ENCODE measurements at places on chromosomes 16 and 17.

- DNase-seq, result no peak
These were observed 40.8 kb downstream of the LDHD start for GRCh38 chr16:75075688-75076268.

- no peak for DNase-seq
These were observed 311.1 kb downstream of the XYLT1 start for GRCh38 chr16:17159617-17160016.

DNA sequence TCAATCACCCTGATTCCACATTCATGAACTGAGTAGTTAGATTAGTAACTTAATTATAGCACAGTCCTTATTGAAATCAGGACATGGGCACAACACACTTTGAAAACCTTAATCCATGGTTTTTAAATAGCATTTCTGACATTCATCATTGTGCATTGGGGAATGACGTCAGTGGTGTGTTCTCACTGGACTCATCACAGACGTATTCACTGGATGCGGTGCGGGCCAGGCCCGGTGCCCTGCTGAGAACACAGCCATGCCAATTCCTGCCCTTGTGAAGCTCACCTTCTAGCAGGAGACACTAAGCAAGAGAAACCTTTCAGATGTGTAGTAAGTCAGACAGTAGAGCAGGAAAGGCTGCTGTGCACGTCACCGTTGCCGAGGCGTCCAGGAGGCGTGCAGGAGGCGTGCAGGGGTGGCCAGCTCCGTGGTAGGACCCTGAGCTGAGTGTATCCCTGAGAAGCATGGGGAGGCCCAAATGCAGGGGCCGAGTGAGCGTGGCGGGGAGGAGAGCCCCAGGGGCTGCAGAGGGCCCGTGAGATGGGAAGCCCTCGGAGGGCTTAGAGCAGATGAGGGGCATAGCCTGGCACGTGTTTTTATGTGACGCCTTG, 12.9 kb downstream of the BANP start:
- no peak for DNase-seq

DNA sequence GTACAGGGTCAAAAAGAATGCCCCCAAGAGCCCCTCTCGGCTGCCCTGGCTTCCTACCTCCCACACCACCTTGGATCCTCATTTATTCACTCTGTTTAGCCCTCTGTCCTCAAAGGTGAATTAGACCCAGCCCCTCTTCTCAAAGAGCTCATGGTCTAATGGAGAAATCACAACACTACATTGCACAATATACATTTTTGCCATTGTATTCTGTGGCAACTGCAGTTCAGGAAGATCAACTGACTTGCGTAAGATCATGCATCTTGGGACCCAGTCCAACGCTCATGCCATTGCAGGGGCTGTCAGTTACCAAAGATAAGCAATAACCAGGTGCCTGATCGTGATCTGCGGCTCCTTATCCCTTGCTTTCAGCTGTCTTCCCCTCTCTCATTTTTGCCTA, 1.4 kb downstream of the KRT38 start:
- DNase-seq, result no peak

DNA sequence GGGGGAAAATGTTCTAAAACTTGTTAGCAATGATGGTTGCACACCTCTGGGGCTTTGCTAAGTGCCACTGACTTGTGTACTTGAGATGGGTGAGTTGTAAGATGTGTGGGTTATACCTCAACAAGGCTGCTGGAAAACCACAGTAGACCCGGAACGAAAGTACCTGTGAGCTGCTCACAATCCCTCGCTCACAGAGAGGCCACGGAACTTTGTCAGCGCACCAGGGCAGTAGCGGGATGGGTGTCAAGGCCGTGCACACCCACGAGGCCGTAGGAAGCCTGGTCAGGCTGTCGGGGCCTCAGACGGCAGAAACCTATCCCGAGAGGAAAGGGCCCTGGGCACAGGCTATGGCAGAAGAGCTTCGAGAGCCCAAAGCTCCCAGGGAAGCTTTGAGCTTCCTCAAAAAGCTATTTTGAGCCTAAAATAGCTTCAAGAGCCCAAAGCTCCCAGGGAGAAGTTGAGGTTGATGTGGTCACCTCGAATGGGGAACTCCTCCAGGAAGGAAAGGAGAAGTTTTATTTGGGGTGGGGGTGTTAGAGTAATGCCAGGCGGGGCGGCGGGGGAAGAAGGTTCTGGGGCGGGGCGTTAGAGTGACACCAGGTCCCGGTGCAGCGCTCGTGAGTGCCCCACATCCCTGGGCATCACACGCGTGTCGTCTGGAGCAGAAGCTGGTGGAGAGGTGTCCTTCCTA, 19.0 kb downstream of the CBFA2T3 start:
- no peak for DNase-seq

DNA sequence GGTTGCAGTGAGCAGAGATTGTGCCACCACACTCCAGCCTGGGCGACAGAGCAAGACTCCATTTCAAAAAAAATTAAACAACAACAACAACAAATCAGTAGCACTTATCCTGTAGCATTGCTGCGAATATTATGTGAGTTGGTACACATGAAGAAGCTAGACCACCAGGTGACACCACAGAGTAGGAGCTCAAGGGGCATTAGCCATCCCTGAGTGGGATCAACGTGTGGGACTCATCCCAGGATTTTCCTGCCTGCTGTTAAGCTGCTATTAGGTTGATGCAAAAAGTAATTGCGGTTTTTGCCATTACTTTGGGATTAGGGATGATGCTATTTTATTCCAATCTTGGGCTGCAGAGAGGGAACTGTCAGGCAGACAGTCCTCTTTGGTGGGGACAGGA, 47.2 kb downstream of the OTOA start:
- DNase-seq, result no peak

DNA sequence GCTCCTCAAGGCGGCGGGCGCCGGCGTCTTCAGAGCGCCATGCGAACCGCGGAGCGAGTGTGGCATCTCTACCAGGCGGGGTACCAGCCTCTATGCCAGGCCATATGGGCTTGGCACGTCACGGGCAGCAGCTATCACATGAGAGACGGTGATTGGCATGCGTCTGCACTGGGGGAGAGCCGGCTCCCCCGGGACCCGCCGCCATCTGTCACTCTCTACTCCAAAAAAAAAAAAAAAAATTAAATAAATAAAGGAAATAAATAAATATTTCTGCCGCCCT, at the start of gene NEUROD2:
Gene NEUROD2 (minus strand): TSS at position 70 of the 280 bp plus-strand sequence. CDS start 1,321 bp downstream, outside the sequence.
- no peak for DNase-seq

- DNase-seq, result no peak
These were observed 8.6 kb downstream of the RIPOR1 start for GRCh38 chr16:67537270-67537635.

DNA sequence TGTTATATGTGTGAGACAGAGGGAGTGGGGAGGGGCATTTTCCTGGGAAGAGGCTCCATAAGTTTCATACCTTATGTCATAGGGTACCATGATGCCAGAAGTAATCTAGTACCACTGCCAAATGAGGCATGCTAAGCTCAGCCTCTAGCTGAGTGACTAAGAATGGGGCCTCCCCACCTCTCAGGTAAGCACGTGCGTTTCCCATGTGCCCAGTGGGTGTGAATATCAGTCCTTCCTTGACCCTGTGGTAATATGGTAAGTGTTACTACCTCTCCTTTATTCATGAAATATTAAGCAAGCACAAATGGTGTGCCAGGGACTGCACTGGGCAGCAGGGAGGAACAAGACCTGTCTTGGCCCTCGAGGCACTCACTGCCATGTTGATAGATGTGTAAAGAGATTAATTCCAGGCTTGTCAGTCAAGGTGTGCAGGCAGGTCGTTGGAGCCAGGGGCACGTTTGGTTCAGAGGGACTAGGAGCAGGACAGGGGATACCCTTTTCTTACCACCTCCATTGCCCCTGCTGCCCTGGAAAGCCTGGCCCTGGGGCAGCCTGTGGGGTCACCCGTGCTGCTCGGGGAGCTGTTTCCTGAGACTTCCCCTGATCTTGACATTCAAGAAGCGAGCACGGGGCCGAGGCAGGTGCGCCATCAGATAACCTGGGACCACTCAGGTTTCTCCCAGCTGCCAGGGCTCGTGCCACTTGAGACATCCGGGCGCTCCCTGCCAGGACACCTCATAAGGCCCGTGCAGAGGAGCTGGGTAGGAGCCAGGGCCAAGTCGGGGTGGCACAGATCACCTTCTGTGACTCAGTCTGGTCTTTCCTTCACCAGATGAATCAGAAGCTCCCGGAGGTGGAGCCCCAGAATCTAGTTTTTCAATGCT, 8.8 kb downstream of the RSAD1 start:
- DNase-seq, result no peak

- no peak for DNase-seq
These were observed 174.3 kb downstream of the XYLT1 start for GRCh38 chr16:17296431-17296830.

GRCh38 chr17:74922172-74922571, 883 bp downstream of the USH1G start:
- DNase-seq, result no peak

DNA sequence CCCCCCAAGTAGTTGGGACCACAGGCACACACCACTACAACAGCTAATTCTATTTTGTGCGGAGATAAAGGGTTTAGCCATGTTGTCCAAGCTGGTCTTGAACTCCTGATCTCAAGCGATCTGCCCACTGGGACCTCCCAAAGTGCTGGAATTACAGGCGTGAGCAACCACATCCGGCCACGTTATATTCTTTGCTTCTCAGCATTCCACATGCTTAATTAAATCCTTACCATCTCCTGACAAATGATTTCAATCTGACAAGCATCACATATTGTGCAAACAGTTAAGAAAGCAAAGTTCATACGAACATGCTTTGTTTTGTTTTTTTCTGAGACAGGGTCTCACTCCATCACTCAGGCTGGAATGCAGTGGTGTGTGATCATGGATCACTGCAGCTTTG, 18.2 kb downstream of the HIGD1B start:
- no peak for DNase-seq

DNA sequence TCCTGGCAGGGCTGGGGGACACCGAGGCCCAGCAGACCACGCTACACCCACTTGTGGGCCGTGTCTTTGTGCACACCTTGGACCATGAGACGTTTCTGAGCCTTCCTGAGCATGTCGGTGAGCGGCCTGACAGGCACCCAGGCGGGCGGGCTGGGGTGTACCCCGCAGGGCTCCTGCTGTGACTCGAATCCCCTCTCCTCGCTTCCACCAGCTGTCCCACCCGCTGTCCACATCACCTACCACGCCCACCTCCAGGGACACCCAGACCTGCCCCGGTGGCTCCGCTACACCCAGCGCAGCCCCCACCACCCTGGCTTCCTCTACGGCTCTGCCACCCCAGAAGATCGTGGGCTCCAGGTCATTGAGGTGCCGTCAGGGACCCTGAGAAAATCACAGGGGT, 1.6 kb downstream of the SGCA start:
- no peak for DNase-seq

- no peak for DNase-seq
These were observed 435.6 kb downstream of the WWOX start for GRCh38 chr16:78535098-78535497.

- DNase-seq, result no peak
These were observed 6.7 kb downstream of the GALK1 start for GRCh38 chr17:75758131-75758905.

- DNase-seq, result no peak
These were observed 24.2 kb upstream of the CMTM4 start for GRCh38 chr16:66720766-66721165.

GRCh38 chr16:70715055-70715858, 29.4 kb upstream of the MTSS2 start:
- peak; percentile 81 for DNase-seq

GRCh38 chr17:52390422-52390821, 231.9 kb upstream of the CA10 start:
- no peak for DNase-seq

DNA sequence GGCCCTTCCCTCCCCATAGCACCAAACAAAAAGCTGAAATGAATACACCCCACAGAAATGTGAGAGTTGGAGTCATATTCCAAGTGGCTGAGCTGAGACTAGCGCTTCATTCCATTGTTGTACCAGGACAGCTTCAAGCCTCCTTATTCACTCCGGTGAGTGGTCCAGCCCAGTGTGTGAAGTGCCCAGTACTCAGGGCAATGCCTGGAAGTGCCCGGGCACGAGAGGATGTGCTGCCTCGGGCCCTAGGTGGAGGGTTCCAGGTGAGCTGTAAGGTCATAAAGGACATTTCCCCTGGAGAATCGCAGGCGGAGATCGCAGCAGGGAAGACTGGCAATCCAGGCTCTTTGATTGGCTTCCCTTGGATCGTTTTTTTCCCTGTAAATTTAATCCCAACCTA, 5.4 kb upstream of the CYLD start:
- no peak for DNase-seq

GRCh38 chr16:76970745-76971099, 220.3 kb upstream of the MON1B start:
- no peak for DNase-seq

- DNase-seq, result no peak
These were observed 146.4 kb downstream of the CHD9NB start for GRCh38 chr16:52906281-52906680.

GRCh38 chr16:17519101-17519955, 48.6 kb upstream of the XYLT1 start:
- DNase-seq, result no peak

- no peak for DNase-seq
These were observed 15.0 kb downstream of the CA5A start for GRCh38 chr16:87921236-87921773.

GRCh38 chr17:70355185-70355584, 185.9 kb downstream of the KCNJ2 start:
- DNase-seq, result no peak

- DNase-seq, result no peak
These were observed 10.4 kb downstream of the SLC25A10 start for GRCh38 chr17:81722184-81723120.

DNA sequence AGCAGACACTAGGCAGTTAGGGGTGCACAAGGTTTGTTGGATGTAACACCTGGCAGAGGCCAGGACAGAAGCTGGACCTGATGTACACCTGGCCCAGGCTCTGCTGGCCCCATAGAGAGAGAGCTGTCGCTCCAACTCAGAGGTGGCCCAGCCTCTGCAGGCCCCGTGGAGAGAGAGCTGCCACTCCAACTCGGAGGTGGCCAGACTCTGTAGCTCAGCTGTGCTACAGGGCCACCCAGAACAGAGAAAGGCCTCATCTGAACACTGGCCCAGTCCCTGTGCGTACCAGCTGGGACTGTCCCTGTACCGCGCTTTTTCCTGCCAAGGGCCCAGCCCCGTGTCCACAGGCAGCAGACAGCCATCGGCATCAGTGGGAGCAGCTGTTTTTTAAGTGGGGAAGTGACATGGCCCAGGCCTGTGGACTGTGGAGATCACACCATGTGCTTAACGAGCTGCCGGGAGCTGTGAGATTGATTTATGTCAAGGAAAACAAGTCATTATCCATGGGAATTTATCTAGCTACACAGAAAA, 176.4 kb upstream of the CHMP6 start:
- DNase-seq, result peak; percentile 39

DNA sequence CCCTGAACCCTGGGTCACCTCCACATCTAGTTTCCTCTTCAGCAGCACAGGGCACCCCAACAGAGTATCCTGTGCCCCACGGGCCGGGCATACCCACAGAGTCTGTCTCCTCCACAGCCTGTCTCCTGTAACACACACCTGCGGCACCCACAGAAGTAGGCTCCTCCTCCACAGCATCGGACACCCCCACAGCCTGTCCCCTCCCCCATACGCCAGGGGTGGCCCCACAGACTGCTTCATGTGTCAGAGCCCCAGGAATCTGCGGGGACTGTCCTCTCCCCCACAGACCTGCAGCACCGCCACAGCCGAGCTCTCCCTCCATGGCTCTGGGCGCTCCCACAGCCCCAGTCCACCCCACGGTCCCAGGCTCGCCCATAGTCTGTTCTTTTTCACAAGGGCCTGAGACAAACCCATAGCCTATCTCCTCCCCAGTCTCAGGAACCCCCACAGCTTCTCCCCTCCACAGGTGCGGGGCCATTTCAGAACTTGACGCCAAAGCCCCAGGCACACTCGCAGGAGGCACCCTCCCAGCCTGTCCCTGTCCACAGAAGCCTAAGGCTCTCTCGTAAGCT, 1.4 kb downstream of the KIAA0753 start:
- no peak for DNase-seq

All from dorsolateral prefrontal cortex (tissue), 122 donors.